ENCODE measurements at places on chromosomes 13 and 19. TPM values are rescaled to one million over a fixed set of nuclear protein-coding genes. Genes with fewer than 3 reads are reported as not detected.

- no peaks in the 10 kb centered on the region for H3K36me3 ChIP-seq
- no peaks in the 10 kb centered on the region for H3K27me3 ChIP-seq
- no peak for DNase-seq
- H3K27ac ChIP-seq: no peak overlapping the region
- H3K4me3 ChIP-seq: no peak overlapping the region
These were observed 545.3 kb upstream of the PCDH20 start for GRCh38 chr13:61960981-61961380.

- no peak overlapping the region for H3K4me3 ChIP-seq
- no peaks in the 10 kb centered on the region for H3K36me3 ChIP-seq
- DNase-seq: no peak
- no peak overlapping the region for H3K27ac ChIP-seq
- no peaks in the 10 kb centered on the region for H3K27me3 ChIP-seq
- no peaks in the 10 kb centered on the region for H3K4me1 ChIP-seq
These were observed 19.0 kb downstream of the CD177 start for GRCh38 chr19:43372462-43372861.

DNA sequence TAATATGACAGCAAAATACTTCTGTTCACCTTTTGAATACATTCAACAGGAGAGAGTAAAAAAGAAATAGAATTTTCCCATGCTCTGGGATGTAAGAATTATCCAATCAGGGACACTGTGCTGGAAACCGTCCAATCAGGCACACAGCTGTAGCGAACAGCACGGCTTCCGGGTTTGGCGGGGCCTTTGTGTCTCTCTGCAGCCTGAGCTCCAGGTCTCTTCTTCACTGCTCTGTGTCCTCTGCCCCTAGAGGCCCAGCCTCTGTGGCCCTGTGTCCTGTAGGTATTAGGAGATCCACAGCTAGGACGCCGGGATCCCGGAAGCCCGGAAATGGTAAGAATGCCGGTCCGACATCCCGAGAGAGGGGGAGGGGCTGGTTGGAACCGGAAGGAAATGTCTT, 92.7 kb downstream of the ZNF737 start:
- H3K27me3 ChIP-seq: no peaks in the 10 kb centered on the region
- H3K36me3 ChIP-seq: no peaks in the 10 kb centered on the region
- H3K27ac ChIP-seq: no peak overlapping the region
- H3K4me1 ChIP-seq: no peaks in the 10 kb centered on the region
- no peak overlapping the region for H3K4me3 ChIP-seq
- no peak for DNase-seq

C19orf67 gene
- total RNA-seq: 0.37 TPM

DNA sequence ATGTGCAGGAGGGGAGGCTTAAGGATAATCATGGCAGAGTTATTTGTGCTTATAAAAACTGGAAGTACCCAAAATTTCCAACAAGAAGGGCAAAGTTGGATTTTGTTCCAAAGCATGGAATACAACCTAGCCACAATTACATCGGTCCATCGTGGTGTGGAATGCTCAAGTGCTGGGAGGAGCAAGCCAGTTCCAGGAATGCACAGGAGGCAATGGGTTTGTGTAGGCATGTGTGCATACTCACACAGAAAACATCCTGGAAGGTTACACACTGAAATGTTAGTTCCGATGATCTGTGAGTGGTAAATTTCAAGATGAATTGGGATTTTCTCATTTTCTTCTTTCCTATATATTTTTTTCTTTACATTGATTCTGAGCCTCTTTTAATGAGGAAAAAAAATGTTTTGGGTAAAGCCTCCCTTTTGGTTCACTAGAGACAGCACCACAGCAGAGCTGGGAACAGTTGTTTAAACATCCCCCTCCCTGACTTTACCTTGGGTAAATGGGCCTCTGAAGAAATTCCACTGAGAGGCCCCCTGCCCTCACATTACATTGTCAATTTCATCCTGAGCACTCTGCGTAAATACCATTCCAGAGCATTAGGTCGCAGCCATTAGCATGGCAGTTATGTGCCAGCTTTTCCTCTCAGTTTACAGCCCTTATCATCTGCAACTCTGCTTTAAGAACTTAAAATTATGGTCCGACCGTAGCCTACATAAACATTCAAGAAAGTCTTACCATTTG, 122.0 kb downstream of the UQCRFS1 start:
- H3K4me3 ChIP-seq: no peak overlapping the region
- H3K4me1 ChIP-seq: no peaks in the 10 kb centered on the region
- H3K27me3 ChIP-seq: no peaks in the 10 kb centered on the region
- H3K27ac ChIP-seq: no peak overlapping the region

CYP2A6 gene
- total RNA-seq: 1.7 TPM

ZNF844 gene
- 10.6 TPM for total RNA-seq

DNA sequence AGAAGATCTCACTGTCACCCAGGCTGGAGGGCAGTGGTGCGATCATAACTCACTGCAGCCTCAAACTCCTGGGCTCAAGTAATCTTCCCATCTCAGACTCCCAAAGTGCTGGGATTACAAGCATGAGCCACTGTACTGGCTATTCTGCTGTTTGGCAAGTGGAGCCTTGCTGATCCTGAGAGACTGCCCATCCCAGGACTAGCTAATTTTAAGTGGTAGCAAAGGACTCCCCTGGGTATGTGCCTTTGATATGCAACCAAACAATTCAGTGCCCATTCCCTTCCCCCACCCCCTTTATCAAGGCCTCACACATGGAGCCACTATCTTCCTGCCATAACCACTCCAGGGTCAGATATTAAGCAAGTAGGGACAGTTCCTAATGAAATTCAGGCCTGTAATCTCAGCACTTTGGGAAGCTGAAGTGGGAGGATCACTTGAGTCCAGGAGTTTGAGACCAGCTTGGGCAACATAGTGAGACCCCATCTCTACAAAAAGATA, 17.0 kb upstream of the ZNF460 start:
- H3K4me1 ChIP-seq: no peaks in the 10 kb centered on the region
- H3K27ac ChIP-seq: no peak overlapping the region
- H3K27me3 ChIP-seq: no peaks in the 10 kb centered on the region
- no peak for DNase-seq
- H3K36me3 ChIP-seq: peaks cover 8% of the 10 kb centered on the region

FUT6 gene
- total RNA-seq: not detected
